ENCODE measurements at places on chromosomes 7 and 10.

DNA sequence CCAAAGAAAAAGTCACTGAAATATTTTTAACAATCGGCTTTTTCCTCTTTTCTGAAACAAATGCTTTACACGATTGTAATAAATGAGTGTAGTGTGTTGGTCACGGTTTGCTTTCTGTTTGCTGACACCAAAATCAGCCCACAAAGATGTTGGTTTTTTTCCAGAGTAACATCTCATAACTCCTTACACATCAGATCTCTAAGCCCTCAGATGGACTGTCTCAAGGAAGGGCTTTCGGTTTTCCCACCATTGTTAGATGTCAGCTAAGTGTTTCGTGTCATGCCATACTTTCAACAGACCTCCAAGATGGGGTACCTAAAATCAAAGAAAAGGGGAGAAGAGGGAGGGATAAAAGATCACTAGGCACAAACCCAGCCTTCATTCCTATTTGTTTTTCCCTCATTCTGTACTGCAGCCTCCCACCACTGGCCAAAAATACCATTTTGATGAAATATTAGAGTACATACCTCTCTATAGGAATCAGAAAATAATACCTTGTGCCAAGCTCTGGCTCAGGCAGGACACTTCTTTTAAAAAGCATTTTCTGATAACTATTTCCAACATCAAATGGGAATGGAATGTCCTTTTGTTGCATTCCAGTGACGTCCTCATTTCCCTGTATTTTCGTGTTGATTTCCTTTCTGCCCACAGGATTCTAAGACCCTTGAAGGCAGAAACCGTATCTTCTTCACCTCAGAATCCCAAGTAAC, 159.1 kb downstream of the DGKI start:
- DNase-seq: no peak

DNA sequence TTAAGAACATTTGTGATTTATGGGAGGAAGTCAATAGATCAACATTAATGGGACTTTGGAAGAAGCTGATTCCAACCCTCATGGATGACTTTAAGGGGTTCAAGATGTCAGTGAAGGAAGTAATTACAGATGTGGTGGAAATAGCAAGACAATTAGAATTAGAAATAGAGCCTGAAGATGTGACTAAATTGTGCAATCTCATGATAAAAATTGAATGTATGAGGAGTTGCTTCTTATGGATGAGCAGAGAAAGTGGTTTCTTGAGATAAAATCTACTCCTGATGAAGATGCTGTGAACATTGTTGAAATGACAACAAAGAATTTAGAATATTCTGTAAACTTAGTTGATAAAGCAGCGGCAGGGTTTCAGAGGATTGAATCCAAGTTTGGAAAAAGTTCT, 70.9 kb upstream of the NEUROD6 start:
- DNase-seq: no peak

DNA sequence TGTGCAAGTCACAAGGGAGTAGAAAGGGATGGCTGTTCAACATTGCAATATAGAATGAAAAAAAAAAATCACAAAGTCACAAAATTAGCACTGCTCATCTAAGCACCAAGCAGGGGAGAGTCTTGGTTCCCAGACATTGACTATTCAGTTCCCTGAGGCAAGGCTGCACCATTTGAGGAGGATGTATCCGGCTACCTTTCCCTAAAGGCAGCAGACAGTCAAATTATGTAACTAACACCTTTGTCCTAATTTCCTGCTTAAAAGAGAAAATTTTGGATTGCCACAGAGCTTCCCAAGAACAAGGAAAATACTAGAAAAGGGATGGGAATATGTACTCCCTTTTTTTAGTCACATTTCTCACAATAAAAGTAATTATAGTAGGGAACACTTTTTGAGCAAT, 148.1 kb downstream of the PCLO start:
- no peak for DNase-seq

GRCh38 chr10:130022511-130023299, 58.6 kb upstream of the EBF3 start:
- no peak for DNase-seq

GRCh38 chr10:114822444-114823076, 980 bp downstream of the FHIP2A start:
- DNase-seq: no peak

DNA sequence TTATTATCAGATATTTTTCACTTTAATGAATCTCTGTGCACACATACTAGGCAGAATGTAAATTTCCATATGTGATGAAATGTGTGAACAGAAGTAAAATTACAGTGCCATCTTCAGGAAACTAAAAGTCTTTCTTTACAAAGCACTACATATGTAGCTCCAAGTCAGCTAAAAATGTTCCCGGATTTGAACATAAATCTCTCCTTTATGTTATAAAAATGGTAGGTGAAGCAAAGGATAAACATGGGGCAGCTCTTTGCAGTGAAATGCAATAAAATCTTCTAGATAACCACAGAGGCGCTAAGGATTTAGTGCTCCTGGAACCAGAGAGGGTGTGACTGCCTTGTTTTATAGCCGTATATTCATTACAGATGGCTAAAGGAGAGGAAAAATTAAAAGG, 104.9 kb upstream of the C7orf33 start:
- no peak for DNase-seq

DNA sequence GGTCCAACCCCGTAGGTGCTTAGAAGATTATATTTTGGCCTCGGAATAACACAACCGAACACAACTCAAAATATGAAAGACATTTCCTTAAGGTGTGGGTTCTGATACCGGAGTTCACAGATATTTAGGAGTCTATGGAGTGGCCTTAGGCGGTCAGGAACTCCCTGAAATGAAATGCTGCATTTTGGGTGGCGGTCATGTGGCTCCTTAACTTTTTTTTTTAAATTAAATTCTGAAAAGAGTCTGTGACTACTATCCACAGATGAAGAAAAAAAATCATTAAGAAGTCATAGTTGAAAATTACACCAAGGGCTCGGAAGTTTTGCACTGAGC, 290.9 kb upstream of the NFE2L3 start:
- no peak for DNase-seq
